ENCODE measurements at places on chromosomes 1 and 21.

GRCh38 chr1:158830904-158831507 lies at the start of gene MNDA:
MNDA (plus strand) TSS chr1:158831351; CDS start chr1:158842154, 10,803 bp downstream.
- no peak for DNase-seq

DNA sequence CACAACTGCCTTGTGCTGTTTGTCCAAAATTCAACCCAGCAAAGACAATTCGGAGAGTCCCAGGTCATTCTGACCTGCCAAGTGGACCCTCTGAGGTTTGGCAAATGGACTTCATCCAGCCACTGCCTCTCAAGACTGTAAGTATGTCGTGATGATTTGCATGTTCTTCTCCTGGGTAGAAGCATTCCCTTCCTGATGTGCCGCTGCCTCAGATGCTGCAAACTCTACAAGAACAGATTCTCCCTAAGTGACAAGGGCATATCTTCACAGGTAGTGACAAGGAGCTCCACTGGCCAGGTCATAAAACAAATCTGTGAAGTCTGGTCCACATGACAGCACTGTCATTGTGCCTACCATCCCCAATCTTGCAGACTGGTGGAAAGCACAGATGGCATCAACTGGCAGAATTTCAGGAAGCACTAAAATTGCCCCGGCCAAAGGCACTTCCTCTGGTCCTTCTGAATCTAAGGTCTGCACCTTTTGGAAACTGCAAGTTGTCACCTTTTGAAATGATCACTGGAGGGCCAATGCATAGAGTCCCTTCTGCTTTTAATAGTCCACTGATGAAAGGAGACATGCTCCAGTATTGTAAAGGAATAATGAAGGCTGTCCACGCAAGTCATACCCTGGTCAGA lies 27.4 kb downstream of the POFUT2 start:
- DNase-seq: no peak

- no peak for DNase-seq
Observed at GRCh38 chr1:26938004-26938658, 16.6 kb downstream of the NUDC start.

DNA sequence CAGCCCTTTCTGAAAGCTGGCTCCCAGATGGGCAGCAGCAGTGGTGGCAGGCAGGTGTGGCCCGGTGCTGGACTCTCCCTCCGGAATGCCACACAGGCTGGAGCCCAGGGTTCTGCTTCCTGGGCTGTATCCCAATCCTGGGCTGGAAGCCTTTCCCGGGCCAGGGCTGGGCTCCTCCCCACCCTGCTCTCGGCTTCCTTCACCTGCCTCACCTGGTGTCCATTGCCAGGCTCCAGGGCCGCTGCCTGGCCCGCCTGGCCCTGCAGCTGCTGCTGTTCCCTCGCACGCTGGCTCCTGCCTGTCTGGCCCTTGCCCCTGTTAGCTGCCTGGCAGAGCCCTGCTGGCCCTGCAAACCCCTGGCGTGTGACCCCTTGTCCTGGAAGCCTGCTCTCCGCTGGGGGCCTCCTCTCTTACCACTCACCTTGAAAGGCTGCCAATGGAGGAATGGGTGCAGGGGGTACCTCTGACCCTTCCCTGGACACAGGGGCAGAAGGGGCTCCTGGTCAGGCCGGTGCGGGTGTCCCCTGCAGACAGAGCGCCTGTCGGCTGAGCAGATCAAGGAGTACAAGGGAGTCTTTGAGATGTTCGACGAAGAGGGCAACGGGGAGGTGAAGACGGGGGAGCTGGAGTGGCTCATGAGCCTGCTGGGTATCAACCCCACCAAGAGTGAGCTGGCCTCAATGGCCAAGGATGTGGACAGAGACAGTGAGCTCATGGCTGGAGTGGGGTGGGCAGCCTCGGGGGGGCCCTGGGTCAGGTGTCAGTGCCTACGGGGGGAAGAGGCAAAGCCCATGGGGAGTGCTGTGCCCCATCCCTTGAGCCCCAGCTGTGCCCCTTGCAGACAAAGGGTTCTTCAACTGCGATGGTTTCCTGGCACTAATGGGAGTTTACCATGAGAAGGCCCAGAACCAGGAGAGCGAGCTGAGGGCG lies 1.1 kb downstream of the CALML6 start:
- DNase-seq: no peak

GRCh38 chr1:152162792-152163463 lies 3.9 kb upstream of the RPTN start:
- no peak for DNase-seq

DNA sequence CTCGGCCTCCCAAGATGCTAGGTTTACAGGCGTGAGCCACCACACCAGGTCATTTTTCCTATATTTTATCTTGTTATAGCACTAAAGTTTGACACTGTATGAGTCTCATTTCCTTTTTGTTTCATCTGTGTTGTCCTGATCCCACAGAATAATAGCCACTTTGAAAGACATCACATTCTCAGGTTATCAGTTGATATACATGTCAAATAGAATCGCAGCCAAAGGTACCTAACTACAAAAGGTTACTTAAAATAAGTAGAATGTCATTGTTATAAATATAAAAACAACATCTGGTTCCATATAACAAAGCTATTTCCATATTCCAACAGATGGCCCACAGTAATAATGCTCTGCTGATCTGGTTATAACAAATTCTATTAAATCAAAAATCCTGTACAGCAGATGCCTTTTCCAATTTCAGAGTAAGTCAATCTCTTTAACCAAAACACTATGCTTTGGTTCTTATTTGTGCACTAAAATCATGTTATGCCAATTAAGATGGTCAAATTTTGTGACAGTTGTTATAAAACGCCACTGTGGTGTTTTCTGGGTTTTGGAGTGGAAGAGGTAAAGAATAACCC lies 6.0 kb downstream of the FOXJ3 start:
- no peak for DNase-seq

DNA sequence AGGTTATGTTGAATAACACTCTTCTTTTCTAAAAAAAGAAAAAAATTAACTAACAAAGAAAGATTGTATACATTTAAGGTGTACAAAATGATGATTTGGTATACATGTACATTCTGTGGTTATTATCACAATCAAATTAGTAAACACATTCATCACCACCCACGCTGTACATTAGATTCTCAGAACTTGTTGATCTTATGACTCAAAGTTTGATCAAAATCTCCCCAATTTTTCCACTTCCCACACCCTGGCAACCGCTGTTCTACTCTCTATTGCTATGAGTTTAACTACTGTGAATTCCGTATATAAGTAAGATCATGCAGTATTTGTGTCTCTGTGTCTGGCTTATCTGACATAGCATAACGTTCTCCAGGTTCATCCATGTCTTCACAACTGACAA lies 469.5 kb upstream of the CHRM3 start:
- no peak for DNase-seq

DNA sequence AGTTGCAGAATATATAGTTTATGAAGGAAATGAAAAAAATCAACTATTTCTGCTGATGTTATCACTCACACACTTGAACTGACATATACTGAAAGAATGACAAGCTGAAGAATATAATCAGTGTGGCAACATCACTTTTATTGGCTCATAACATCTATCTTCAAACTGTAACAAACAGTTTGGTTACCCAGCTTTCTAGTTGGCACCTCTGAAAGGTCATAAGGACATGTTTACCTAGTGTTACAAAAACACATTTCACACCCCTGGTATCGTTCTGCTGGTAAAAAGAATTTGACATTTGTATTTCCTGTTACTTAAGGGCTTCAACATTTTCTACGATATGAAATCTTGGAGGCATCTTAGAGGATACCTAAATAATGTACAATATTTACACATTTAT lies 1267.0 kb upstream of the NCAM2 start:
- no peak for DNase-seq

GRCh38 chr1:96116731-96117130 lies 604.9 kb upstream of the PTBP2 start:
- no peak for DNase-seq

DNA sequence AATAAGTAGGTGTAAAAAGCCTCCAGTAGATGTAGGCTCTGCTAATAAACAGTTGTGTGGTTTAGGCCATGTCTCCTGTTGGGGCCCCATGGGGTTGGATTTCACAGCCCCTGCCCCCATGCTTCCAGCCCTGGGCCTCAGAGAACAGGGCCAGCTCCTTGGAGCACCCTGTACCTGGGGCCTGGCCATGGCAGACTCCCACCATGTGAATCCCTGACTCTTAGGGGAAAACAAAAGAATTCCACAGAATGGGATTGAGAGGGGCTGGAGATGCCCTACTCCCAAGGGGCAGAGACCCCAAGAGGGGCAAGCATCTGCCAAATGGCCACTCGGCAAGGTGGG lies 11.5 kb downstream of the LRP8 start:
- no peak for DNase-seq

- DNase-seq: no peak
Observed at GRCh38 chr1:110860174-110860573, 12.8 kb upstream of the CD53 start.
